GM12864 (cell line): ENCODE measurements at places on chromosomes 3 and 15.

GRCh38 chr15:101374326-101374725 is 79.3 kb upstream of the SNRPA1 start:
- DNase-seq, result no peak

GRCh38 chr3:58347984-58348383 is 15.3 kb downstream of the PXK start:
- DNase-seq, result no peak

- no peak for DNase-seq
Measured at GRCh38 chr15:91849749-91850161, 3.8 kb upstream of the SLCO3A1 start.

DNA sequence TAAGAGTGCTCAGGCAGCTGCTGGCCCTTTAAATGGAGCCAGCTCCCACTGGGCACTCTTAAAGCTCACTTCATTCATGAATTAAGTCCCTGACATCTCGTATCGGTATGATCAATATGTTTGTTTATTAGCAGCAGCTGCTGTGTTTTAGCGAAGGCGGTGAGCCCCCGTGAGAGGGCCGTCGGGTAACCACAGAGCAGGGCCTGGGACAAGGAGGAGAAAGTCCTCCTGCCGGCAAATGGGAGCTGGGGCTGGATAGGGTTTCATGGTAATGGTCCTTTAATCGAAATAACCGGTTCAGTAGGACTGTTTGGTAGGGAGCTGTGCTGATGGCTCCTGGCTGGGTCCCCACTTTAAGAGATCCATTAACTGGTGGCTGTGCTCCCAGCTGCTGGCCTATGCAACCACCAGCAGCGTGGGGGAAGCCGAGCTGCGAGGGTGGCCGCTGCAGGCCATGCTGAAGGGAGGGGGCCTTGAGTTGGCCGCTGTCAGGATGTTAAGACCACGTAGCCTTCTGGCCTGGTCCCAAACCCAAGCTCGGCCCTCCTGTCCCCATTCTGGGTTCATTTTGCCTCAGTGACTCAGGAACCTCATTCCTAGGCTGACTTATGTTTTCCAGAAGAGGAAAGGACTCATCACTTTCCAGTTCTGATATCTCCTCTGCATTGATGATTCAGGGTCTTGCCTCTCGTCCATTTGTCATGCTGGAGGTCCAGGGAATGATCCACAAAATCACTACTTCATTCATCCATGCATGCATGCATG is 67.6 kb upstream of the NTRK3 start:
- DNase-seq, result no peak

DNA sequence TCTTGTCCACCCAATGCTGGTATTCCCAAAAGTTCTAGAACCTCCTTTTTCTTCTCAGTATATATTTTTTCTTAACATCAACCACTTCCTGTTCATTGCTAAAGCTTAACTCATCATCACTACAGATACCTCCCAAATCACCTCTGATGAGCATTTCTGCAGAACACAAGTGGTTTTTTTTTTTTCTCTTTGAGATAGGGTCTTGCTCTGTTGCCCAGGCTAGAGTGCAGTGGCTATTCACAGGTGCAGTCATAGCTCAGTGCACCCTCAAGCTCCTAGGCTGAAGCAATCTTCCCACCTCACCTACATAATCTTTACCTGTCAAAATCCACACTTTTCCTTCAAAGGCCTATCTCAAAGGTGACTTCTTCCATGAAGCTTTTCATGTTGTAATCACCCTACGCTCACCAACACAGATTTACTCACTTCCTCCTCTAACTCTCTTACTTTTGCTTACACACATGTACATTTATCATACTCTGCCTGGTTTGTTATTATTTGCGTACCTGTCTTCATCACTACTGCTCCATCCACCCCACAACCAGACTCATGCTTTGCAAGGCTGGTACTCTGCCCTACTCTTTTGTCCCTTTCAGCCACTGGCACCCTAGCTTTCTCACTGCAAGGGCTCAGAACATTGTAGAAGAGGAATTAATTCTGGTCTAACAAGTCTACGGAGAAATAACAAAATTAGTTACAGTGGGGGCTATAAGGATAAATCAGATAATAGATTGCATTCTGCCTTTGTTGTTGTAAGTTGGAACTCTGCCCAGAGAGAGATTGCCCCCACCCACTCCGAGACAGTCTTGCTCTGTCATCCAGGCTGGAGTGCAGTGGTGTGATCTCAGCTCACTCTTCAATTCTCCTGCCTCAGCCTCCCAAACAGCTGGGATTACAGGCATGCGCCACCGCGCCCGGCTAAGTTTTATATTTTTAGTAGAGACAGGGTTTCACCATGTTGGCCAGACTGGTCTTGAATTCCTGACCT is 27.5 kb downstream of the HERC1 start:
- DNase-seq, result no peak

- DNase-seq, result peak; percentile 94
Measured at GRCh38 chr3:16511681-16512434, 1.6 kb downstream of the RFTN1 start.

- DNase-seq, result no peak
Measured at GRCh38 chr3:180680097-180680430, 775 bp upstream of the CCDC39 start.

DNA sequence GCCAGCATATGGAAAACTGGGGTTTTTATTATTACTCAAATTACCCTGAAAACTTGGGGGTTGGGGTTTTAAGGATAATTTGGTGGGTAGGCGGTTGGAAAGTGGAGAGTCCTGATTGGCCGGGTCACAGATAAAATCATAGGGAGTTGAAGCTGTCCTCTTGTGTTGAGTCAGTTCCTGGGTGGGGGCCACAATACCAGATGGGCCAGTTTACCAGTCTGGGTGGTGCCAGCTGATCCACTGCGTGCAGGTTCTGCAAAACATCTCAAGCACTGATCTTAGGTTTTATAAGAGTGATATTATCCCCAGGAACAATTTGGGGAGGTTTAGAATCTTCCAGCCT is 4.9 kb upstream of the ZNF662 start:
- DNase-seq, result no peak

DNA sequence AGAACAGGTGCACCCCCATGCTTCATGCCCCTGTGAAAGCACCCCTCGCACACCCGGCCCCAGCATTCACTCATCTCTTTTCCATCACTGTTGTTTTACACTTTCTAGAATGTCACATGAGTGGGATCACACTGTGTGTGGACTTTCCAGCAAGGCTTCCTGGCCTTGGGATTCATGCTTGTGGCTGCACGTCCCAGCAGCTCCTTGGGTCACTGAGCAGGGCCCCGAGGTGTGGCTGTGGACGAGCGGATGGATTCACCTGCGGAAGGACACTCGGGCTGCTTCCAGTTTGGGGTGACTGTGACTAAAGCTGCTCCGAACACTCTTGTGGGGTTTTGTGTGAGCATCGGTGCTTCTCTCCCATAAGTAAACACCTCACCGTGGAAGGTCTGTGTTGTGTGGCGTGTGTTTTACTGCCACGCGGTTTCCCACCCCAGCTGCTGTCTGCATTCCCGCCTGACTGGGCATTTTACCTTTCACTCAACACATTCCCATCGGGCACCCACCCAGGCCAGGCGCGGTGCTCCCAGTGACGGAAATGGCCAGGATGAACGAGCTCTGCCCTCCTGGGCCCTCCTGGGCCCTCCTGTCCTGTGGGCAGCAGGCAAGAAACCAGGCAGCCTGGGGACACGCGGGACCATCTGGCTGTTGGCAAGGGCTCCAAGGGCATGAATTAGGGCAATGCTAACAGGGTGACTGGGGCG is 41.4 kb downstream of the DNAJB8 start:
- no peak for DNase-seq

GRCh38 chr3:150567328-150567727 is 20.7 kb downstream of the EIF2A start:
- DNase-seq, result no peak

DNA sequence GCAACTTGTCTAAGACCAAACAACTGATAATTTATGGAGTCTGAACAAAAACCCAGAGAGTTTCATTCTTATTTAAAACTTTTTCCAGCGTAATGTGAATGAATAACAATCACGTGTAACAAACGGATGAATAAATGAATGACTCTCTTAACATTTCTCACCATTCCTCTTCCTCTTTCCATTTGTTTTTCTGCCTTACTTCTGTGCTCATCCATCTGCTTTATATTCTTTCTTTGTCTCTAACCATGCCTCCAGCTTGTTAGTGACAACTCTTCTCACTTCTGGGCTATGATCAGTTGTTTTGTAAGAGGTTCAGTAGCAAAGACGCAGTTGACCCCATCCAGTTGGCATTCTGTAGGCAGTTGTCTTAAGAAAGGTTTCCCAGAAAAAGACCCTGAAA is 133.7 kb upstream of the MB21D2 start:
- DNase-seq, result no peak

DNA sequence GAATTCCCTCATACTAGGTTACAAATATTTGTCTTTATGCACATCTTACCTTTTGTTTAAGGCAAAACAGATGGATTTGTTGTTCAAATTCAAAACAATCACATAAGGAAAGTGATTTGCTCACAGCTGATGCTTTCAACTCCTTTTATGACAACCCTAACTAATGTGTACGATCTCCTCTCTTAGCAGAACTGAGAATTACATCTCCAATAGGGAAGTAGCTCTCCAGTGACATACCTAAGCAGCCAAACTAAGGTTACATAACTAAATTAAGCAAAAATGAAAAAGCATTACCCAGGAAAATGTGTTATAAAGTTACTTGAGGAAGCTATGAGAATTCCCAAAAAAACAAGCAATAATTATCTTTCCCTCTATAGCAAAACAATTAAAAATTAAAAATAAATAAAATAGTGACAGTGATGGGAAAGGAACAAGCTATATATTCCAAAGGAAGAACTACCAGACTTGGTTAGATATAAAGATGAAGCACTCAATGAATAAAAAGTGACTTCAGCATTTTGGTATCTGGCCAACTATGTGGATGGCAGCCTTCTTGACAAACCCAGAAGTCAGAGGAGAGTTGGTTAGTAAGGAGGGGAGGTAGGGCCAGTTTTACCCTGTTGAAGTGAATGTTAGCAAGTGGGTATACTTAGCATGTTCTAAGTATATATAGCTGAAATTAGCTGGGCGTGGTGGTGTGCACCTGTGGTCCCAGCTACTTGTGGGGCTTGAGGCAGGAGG is 32.4 kb downstream of the PEAK1 start:
- no peak for DNase-seq

DNA sequence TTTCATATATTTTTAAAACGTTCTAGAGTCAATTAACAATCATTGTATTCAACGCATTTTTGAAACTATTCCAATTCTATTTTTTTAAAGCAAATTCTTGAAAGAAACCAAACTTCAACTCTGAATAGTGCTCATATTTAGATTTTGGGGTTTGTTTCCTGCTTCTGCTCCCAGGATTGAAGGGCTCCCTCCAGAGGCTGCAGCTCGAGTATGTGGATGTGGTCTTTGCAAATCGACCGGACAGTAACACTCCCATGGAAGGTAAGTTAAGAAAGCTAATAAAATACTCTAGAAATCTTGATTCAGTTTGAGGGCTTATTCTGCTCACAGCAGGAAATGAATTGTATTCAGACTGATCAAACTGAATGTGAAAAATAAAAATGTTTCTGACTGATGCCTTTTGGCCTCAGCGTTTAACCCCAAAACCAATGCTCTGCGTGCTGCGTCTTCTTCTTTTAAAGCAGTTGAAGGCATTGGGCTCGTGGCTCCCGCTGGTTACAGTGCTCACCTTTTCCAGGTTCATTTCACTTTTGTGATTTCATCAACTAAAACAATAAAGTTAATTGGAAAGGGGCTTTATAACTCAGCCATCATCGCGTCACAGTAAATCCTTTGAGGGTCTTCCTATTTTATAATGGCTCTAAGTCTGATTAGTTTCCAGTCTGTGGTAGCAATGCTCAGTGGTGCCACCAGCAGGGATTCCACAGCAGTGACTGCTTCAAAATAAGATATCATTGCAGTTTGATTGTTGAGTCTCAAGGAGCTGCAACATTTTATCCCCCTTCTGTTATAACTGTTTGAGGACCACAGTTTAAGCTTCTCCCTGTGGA is 80.1 kb downstream of the SSR3 start:
- DNase-seq, result no peak

- no peak for DNase-seq
Measured at GRCh38 chr3:74693696-74694393, 79.4 kb upstream of the CNTN3 start.
